Stomach (tissue), 19 donors: ENCODE measurements at places on chromosomes 5 and 9. TPM values are rescaled to one million over a fixed set of nuclear protein-coding genes. Genes with fewer than 3 reads are reported as not detected.

DNA sequence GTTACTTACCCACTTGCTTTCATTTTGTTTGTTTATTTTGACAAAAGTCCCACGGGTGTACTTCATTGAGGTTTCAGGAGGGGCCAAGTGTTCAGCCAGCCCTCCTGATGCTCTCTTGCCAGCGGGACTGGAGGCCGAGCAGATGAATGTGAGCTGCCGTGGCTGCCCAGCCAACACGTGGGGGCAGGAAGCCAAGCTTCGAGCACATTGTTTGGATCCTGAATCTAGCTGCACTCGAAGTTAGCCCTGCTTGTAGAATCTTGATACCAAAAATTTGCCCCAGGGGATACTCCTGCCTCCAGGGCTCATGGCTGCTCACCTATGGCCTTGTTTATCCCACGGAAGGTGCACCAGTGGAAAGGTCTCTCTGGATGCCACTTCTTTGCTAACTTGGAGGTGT is 49.3 kb downstream of the RASGEF1C start:
- DNase-seq = peak; percentile 13
- H3K4me3 ChIP-seq = no peak overlapping the region
- H3K36me3 ChIP-seq = no peaks in the 10 kb centered on the region
- no peak overlapping the region for H3K27ac ChIP-seq
- no peaks in the 10 kb centered on the region for H3K4me1 ChIP-seq

- H3K36me3 ChIP-seq = no peaks in the 10 kb centered on the region
- DNase-seq = peak; percentile 80
- H3K27me3 ChIP-seq = no peaks in the 10 kb centered on the region
- no peaks in the 10 kb centered on the region for H3K4me1 ChIP-seq
- no peak overlapping the region for H3K4me3 ChIP-seq
Measured at GRCh38 chr9:81874931-81875330, 53.3 kb upstream of the SPATA31D4 start.

GRCh38 chr5:75089137-75089536 is 36.8 kb upstream of the GCNT4 start:
- H3K4me3 ChIP-seq = no peak overlapping the region
- H3K4me1 ChIP-seq = no peaks in the 10 kb centered on the region
- no peak overlapping the region for H3K27ac ChIP-seq
- H3K27me3 ChIP-seq = no peaks in the 10 kb centered on the region
- no peak for DNase-seq
- no peaks in the 10 kb centered on the region for H3K36me3 ChIP-seq

- no peak overlapping the region for H3K27ac ChIP-seq
- no peaks in the 10 kb centered on the region for H3K36me3 ChIP-seq
- no peak for DNase-seq
- H3K27me3 ChIP-seq = no peaks in the 10 kb centered on the region
- H3K4me1 ChIP-seq = peaks cover 6% of the 10 kb centered on the region
Measured at GRCh38 chr5:61275841-61276240, 56.2 kb upstream of the ZSWIM6 start.

GRCh38 chr9:33388110-33388994 is 14.0 kb downstream of the AQP7 start:
- H3K4me1 ChIP-seq = peaks cover 32% of the 10 kb centered on the region
- no peaks in the 10 kb centered on the region for H3K36me3 ChIP-seq
- no peak overlapping the region for H3K4me3 ChIP-seq

DNA sequence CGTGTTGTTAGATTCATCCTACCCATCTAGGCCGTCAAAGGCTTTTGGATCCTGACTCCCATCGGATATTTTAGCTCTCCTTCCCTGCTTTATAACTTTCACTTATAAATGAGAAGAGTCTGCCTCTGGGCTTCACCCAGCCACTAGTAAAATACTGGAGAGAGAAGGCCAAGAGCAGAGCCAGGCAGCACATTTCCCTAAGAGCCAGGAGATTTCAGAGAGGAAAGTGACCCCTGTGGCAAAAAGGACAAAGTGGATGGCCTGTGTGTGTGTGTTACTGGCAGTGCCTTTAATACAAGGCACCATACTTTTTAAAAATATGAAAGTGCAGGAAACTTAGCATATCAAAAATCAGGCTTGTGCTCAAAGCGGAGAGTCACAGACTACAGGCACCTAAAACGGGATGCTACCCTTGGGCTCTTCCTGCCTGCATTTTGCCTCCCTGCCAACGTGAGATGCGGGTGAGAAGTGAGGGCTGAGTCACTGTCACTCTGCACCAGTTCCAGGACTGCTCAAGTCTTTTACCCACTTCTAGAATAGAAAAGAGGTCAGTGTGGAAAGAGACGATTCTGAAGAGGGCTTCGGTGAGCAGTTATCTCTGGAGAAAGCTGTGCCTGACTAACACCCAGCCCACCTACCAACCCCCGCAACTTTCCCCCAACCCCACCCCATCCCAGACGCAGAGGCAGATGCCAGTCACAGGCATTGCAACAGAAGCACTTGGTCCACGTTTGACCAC is 15.9 kb downstream of the NFIL3 start:
- H3K4me1 ChIP-seq = no peaks in the 10 kb centered on the region
- no peak overlapping the region for H3K4me3 ChIP-seq
- no peak overlapping the region for H3K27ac ChIP-seq
- no peak for DNase-seq
- H3K36me3 ChIP-seq = peaks cover 54% of the 10 kb centered on the region

Gene FSD1L
- 3.6 TPM for total RNA-seq

Gene RANBP6
- 1.7 TPM for total RNA-seq
